ENCODE measurements at places on chromosomes 2 and 18.

DNA sequence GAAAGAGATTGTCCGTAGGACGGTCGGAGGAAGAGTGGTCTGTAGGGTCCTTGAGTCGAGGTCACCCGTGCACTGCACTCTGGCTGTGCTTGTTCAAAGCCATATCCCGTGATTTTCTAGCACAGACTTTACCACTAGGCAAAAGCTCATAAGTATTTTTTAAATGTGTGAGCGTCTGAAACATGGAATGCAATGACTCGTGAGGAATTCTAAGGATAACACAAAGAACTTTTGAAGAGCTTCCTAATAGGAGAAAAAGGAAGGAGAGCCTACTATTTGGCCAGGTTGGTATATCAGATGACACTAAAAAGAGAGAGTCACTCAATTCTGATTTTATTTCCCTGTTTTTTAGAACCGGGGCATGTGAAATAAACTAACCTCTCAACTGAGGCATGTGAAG, 68.3 kb downstream of the CD28 start:
- no peaks in the 10 kb centered on the region for H3K4me1 ChIP-seq
- no peaks in the 10 kb centered on the region for H3K36me3 ChIP-seq
- H3K27ac ChIP-seq: no peak overlapping the region
- H3K27me3 ChIP-seq: no peaks in the 10 kb centered on the region
- H3K4me3 ChIP-seq: no peak overlapping the region
- DNase-seq: no peak

DNA sequence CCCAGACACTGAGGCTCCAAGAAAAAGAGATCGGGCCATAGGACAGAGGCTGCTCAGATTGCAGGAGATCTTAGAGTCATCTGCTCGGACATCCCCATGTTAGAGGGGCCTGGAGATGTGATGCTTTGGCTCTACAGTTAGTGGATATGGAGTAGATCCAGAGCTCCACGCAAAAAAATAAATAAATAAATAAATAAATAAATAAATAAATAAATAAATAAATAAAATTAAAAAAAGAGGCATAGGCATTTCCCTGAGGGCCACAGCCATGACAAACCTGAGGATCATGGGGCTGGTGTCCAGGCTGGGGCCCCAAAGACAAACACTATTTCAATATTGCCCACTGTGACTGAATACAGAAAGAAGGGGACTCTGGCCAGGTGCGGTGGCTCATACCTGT, 85.5 kb downstream of the PLB1 start:
- H3K4me1 ChIP-seq: no peaks in the 10 kb centered on the region

DNA sequence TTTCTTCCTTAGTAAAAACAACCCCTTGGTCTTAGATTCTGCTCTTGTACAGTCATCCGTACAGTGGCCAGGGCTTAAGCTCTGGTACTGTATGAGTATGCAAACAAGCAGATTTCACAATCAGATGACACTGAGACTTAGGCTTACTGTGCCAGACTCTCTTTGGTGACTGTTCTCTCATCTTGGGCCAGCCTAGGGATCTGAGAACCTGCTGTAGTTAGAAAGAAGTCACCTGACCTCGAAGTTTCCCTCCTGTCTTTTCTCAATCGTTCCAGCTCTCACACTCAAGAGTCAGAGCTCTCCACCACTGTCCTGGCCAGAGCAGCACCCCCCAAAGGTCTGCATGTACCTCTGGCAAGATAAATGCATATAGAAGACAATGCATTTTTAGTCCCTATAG, 63.2 kb downstream of the ZEB2 start:
- no peak overlapping the region for H3K27ac ChIP-seq
- H3K4me3 ChIP-seq: no peak overlapping the region
- DNase-seq: no peak
- no peaks in the 10 kb centered on the region for H3K36me3 ChIP-seq
- peaks cover 65% of the 10 kb centered on the region for H3K4me1 ChIP-seq

DNA sequence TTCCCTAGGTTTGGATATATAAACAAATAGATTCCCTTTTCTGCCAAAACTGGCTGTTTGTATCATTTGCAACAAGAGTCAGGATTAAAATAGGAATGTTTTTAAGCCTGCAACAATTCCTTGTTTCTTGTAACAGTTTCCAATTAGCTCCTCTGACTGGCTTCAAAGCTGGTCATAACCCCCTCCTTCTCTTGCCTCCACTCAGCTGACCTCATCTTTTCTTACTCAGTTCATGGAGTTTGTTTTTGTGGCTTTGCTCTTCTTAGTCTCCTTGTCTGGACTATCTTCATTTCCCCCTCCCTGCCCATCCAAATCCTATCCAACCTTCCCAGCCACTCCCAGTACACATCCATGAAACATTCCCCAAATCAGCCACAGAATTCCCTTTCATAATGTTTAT, 14.3 kb upstream of the RAPH1 start:
- H3K4me3 ChIP-seq: no peak overlapping the region
- no peaks in the 10 kb centered on the region for H3K36me3 ChIP-seq

GRCh38 chr2:2590841-2591541, 259.9 kb upstream of the MYT1L start:
- no peak overlapping the region for H3K27ac ChIP-seq
- peaks cover 5% of the 10 kb centered on the region for H3K36me3 ChIP-seq
- no peak overlapping the region for H3K4me3 ChIP-seq
- no peaks in the 10 kb centered on the region for H3K27me3 ChIP-seq

GRCh38 chr2:146754606-146755005, 1090.2 kb upstream of the ACVR2A start:
- DNase-seq: no peak
- H3K4me1 ChIP-seq: no peaks in the 10 kb centered on the region
- no peak overlapping the region for H3K4me3 ChIP-seq
- no peaks in the 10 kb centered on the region for H3K36me3 ChIP-seq
- no peak overlapping the region for H3K27ac ChIP-seq
- H3K27me3 ChIP-seq: no peaks in the 10 kb centered on the region

Data from WTC11 (cell line).